Activated CD4-positive, alpha-beta T cell treated with anti-CD3 and anti-CD28 coated beads, Interleukin-2, amount 10 ng/mL, durations not matched to agents 24 days and 14 days (primary cell): ENCODE measurements at places on chromosomes 5 and 9. TPM values are rescaled to one million over a fixed set of nuclear protein-coding genes. Genes with fewer than 3 reads are reported as not detected.

- no peak for DNase-seq
- H3K4me3 ChIP-seq = no peak overlapping the region
- H3K4me1 ChIP-seq = no peaks in the 10 kb centered on the region
- no peak overlapping the region for H3K27ac ChIP-seq
- no peaks in the 10 kb centered on the region for H3K36me3 ChIP-seq
Observed at GRCh38 chr9:97747201-97747965, 50.2 kb upstream of the XPA start.

- no peaks in the 10 kb centered on the region for H3K27me3 ChIP-seq
- no peaks in the 10 kb centered on the region for H3K4me1 ChIP-seq
- DNase-seq = no peak
Observed at GRCh38 chr9:93659837-93660177, 83.4 kb downstream of the PHF2 start.

DNA sequence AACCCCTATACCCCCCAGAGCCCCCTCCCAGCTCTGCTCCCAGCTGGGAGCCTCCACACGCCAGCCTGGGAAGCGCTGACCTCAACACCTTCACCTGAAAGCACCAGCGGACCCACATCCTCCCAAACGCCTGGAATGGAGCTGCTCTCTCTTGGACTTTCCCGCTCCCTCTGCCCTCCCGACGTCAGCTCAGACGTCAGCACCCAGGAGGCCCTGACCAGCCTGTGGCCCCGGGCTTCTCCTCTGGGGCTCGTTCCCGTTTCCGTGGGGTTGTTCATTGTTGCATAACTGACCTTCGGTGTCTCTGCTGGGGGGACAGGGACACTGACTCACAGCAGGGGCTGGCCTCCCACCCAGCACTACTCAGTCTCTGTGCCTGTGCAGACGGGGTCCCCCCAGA, 35.0 kb upstream of the SLC6A3 start:
- no peaks in the 10 kb centered on the region for H3K4me1 ChIP-seq
- H3K36me3 ChIP-seq = peaks cover 15% of the 10 kb centered on the region
- no peak overlapping the region for H3K27ac ChIP-seq
- no peak overlapping the region for H3K4me3 ChIP-seq
- no peak for DNase-seq

- H3K27me3 ChIP-seq = no peaks in the 10 kb centered on the region
- no peaks in the 10 kb centered on the region for H3K36me3 ChIP-seq
- DNase-seq = no peak
- no peak overlapping the region for H3K27ac ChIP-seq
Observed at GRCh38 chr5:89236900-89237299, 353.9 kb upstream of the MEF2C start.

- H3K27me3 ChIP-seq = no peaks in the 10 kb centered on the region
- no peak overlapping the region for H3K27ac ChIP-seq
- DNase-seq = no peak
- no peaks in the 10 kb centered on the region for H3K4me1 ChIP-seq
- no peak overlapping the region for H3K4me3 ChIP-seq
- H3K36me3 ChIP-seq = no peaks in the 10 kb centered on the region
Observed at GRCh38 chr9:122070728-122071515, 22.2 kb downstream of the TTLL11 start.

Gene ARAP3
- total RNA-seq = 9.2 and 10.9 TPM in 2 replicates

DNA sequence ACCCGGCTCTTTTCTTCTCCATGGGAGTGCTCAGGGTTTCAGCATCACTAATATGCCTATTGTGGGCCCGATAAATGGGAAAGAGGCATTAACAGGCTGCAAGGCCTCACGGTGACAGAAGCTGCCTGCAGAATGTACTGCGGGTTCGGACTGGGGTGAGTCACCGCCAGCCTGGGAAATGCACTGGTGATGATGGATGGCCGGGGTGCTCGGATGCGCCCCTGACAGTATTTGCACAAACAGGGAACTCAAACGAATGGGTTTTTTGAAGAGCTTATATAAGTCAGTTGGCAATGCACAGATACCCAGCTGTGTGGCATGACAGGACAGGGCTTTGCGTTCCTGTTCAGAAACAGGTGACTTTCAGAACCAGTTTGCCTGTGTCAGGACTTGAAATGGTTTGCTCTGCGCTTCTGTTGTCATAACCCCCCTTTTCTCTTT, 42.0 kb upstream of the PITX1 start:
- H3K27me3 ChIP-seq = peaks cover 14% of the 10 kb centered on the region
- H3K27ac ChIP-seq = no peak overlapping the region
- no peaks in the 10 kb centered on the region for H3K4me1 ChIP-seq
- no peaks in the 10 kb centered on the region for H3K36me3 ChIP-seq
- no peak for DNase-seq
